ENCODE measurements at places on chromosomes 2 and 18.

DNA sequence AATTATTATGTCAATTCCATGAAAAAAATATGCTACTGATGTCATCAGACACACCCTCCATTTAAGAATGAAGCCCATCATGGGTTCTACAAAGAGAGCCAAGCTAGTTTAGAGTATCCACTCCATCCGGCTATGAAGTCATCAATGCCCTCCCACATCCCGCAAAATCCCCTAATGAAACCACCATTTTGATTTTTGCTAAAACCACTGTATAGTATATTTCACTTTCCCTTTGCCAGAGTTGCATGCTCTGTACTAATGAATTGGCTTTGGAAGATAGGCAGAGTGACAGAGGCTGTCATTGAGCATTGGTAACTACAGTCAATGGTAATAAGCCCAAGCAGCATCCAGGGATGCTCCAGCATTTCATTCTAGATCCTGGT is 118.6 kb downstream of the ANKRD44 start:
- peak; percentile 43 for DNase-seq

GRCh38 chr2:148982282-148982681 is 56.2 kb upstream of the LYPD6B start:
- DNase-seq, result no peak

DNA sequence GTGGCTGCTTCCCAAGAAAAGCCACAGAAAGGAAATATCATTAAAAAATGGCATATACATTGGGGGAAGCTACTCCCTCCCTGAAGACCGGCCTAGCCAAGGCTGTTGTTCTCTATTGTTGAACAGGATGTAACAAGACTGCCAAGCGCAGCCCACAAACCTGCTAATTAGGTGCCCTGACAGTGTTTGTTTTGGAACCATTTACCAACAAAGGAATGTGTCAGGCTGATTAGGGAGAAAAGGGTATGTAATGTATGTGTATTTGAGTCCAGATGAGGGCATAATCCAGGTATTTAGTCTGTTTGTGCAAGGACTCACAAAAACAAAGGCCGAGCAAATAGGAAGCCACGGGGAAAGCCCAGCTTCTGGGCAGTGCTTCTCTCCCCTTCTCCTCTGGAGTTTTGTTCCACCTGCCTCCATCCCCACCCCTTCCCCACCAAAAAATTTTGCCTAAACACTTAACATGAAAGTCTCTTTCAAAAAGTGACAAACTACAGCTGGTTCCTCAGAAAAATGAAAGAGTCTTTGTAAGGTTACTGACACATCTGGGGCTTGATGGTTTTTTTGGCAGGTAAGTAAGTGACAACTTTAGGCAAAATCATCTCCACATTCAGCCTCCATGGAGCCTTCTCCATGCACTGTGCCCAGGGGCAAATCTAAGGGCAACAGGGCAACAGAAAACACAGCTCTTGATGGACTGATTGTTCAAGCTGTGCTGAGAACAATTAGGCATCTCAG is 78.3 kb upstream of the FZD5 start:
- no peak for DNase-seq

DNA sequence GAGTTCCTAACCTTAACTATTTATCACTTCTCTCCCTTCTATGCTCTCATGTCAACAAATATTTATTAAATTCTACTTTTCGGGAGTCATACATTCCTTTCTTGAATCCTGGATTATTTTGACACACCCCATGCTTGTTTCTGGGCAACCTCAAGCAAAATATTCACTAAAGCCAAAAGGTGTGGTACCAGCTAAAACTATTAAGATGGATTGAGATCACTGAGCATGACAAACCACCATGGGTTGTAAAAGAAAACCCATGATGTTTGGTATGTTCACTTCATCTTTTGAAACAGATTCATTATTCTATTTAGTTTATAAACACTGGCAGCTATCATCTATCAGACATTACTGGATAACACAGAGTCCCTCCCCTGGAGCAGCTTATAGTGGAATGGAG is 32.5 kb downstream of the DPP4 start:
- DNase-seq, result no peak

GRCh38 chr2:168684921-168685599 is 117.4 kb upstream of the NOSTRIN start:
- peak; percentile 60 for DNase-seq

GRCh38 chr2:3277050-3277747 is 100.4 kb downstream of the EIPR1 start:
- DNase-seq, result peak; percentile 57

GRCh38 chr2:202588647-202589581 is 45.9 kb upstream of the FAM117B start:
- peak; percentile 93 for DNase-seq

DNA sequence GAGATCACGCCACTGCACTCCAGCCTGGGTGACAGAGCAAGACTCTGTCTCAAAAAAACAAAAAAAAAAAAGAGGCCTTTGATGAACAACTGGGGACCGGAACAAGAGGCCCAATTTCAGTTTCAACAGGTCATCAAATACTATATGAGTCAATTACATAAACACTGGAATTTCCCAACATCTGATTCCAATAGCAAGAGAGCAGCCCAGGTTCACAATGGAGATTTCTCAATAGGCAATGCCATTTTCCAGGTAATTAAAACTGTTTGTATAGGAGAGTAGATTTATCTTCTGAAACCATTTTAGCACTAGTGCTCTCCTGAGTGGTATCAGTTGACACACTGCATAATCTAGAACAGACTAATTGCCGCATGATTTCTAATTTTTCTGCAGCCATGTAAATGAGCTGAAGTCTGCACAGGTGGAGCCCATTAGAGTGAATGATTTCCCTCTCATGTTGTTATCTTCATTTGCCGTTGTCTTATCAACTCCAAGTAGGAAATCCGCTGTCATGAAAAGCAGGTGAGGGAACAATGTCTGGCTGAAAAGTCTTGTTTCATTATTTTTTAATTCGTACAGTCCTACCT is 264.1 kb upstream of the MEIS1 start:
- no peak for DNase-seq

- no peak for DNase-seq
Measured at GRCh38 chr2:202844656-202845055, 26.9 kb downstream of the ICA1L start.
